ENCODE measurements at places on chromosomes 13 and 19.

GRCh38 chr19:33332248-33332647, 29.9 kb upstream of the CEBPA start:
- DNase-seq: no peak

DNA sequence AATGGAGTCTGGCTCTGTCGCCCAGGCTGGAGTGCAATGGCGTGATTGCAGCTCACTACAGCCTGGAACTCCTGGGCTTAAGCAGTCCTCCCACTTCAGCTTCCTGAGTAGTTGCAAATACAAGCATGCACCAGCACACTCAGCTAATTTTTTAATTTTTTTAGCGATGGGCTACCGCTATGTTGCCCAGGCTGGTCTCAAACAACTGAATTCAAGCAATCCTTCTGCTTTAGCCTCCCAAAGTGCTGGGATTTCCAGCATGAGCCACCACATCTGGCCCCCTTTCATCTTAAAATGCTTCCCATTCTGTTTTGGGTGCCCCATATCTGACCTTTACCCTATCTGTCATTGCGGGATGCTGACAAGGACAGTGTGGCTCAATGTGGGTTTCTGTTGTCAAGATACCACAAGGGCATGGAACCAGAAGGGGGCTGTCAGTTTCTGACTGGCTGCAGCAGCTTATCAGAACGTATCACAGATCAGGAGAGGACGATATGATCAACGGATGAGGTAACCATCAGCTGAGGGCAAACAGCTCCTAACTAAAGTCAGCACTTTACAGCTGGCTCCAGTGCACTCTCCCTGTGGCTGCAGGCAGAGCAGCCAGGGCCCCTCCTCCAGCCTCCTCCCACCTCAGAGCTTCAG, 32.4 kb downstream of the GPR42 start:
- DNase-seq: no peak

GRCh38 chr13:109182777-109183465, 553.5 kb downstream of the MYO16 start:
- DNase-seq: no peak

DNA sequence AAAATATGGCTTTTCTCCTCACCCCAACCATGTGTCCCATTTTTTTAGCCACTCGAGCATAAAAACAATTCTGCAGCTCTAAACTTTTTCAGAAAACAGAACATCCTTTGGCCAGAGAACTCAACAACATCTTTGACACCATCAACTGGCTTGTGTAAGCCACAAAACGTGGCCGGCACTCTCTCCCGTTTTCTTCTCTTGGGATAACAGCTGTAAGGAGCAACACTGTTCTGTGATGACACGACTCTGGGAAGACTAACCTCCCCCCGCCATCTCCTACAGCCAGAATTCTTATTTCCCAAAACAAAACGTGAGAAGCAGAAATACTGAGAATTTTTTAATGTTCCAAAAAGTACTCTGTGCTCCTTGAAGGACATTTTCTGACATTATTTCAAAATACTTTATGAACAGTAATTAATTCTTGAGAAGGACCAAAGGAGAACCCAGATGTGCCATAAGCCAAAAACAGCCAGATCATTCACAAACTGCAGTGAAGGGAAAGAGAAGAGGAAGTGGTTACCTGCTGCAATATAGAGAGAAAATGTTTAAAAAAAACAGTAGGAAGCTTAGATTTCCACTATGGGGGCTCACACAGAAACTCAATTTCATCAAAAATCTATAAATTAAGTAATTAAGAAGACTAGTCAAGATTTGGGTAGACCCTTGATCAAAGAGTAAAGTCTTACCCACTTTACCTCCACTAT, 25.8 kb downstream of the COL4A1 start:
- no peak for DNase-seq

GRCh38 chr13:36405151-36405550, 27.1 kb upstream of the CCNA1 start:
- no peak for DNase-seq

DNA sequence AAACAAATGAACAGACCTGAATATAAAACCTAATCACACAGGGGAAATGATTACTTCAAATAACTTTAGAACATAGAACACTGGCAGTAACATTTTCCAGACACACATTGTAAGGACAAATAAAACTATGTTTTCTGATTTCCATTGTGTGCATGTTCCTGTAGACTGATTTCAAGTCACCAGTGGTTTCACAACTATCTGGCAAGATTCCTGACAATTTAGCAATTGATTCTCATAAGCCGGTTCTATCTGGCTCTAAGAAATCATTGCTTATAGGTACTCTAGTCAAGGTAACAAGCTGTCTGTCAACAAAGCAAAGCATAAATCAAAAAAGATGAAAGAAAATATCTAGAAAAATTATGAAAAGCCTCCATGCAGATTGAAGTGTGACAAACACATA, 19.6 kb upstream of the PCCA start:
- peak; percentile 92 for DNase-seq

DNA sequence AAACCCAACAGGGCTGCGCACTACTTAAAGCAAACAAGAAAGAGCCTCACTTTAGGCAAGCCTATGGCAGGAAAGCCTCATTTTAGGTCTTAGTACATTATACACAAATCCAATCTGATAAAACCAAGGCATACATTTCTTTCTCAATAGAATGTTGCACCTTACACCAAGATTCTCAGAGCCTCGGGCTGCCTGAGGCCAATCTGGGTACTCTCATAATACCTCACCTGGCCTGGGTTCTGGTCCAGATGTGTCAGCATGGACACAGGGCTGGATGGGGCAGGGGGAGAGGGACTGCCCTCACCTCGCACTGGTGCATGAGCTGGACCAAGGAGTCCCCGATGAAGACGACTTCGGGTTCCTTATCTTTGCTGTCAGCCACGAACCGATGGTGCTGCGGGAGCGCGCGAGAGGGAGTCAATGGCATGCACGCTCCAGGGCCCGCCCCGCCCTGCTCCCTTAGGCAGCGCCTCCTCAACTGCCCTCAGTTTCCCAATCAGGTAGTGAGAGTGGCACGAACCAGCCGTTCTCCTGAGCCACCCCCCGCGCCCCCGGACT, at the start of gene PRR19:
PRR19 (plus strand) TSS at position 487 of the 558 bp plus-strand sequence. CDS start 7,453 bp downstream, outside the sequence.
- no peak for DNase-seq

DNA sequence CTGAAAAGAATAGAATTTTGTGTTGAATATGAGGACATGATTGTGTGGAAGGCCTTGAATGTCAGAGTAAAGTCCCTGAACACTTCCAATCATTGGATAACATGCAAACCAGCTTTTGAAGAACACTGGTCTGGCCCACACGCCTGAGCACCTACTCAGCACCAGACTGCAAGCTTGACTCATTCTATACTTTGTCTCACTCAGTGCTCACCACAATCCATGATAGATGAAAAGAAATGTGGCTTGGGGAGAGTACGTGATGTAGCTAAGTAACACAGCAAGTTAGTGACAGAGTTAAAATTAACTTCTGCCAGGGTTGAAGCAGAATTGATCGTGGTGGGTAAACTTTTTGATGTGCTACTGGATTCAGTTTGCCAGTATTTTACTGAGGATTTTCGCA, 12.0 kb downstream of the DLEU7 start:
- DNase-seq: no peak

DNA sequence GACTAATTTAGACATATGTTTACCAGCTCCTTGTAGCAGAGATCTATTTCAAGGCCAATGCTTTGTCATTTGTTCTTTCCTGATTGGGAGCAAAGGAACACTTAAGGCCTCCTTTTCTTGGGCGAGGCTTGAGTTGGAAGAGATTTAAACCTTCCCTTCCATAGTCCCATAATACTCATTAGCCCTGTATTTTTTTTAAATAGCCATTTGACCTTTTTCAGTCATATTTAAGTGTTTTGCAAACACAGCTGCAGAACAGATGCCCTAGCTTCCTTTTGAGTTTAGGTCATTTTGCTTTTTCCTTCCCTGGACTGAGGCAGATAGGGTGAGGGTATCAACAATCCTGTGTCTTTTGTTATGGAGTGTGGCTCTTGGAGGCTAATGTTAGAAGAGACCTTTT, 198.3 kb downstream of the NBEA start:
- no peak for DNase-seq

DNA sequence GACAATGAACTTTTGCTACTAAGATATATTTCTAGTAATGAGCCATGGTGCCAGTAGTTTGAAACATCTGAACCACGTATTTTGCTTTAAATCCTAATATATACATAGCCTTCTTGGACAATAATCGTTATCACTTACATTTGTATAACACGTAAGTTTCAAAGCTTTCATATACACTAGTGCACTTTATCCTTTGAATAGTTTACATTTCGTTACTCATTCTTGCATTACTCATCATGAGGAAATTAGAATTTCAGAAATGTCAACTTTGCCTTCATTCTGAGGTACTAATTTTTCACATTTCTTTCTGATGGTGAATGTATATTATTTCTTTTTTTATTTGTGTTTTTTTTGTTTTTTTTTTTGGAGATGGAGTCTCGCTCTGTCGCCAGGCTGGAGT, 5.8 kb downstream of the KBTBD7 start:
- DNase-seq: peak; percentile 14

GRCh38 chr19:45508417-45508860, 1.2 kb downstream of the VASP start:
- no peak for DNase-seq

GRCh38 chr13:73230716-73231115, 171.9 kb downstream of the KLF5 start:
- DNase-seq: no peak

- DNase-seq: no peak
Measured at GRCh38 chr13:27014406-27015359, 156.9 kb downstream of the USP12 start.

DNA sequence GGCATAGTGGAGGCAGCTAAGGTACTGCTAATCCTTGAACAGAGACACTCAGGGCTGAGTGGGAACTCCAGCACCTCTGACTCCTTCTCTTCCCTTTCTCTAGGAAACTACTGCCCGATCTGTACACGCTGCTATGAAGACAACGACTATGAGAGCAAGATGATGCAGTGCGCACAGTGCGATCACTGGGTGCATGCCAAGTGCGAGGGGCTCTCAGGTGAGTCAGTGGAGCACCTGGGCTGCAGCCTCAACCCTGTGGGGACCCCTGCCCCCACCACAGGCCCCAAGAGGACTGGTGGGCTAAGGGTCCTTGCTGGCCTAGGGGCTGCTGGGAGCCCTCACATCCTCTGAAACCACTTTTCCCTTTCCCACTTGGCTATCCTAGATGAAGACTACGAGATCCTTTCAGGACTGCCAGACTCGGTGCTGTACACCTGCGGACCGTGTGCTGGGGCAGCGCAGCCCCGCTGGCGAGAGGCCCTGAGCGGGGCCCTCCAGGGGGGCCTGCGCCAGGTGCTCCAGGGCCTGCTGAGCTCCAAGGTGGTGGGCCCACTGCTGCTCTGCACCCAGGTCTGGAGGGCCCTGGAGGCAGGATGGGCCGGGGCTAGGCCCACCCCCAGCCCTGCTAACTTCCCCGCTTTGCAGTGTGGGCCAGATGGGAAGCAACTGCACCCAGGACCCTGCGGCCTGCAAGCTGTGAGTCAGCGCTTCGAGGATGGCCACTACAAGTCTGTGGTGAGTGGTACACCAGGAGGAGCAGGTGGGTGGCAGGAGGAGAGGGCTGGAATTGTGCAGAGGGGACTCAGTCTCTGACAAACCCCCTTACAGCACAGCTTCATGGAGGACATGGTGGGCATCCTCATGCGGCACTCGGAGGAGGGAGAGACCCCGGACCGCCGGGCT, 9.5 kb downstream of the KMT2B start:
- no peak for DNase-seq

- no peak for DNase-seq
Measured at GRCh38 chr19:17248011-17248776, 2.5 kb upstream of the NR2F6 start.

GRCh38 chr13:91544723-91545122, 146.3 kb downstream of the GPC5 start:
- no peak for DNase-seq

GRCh38 chr19:22882797-22883196, 50.7 kb downstream of the ZNF723 start:
- DNase-seq: peak; percentile 34

DNA sequence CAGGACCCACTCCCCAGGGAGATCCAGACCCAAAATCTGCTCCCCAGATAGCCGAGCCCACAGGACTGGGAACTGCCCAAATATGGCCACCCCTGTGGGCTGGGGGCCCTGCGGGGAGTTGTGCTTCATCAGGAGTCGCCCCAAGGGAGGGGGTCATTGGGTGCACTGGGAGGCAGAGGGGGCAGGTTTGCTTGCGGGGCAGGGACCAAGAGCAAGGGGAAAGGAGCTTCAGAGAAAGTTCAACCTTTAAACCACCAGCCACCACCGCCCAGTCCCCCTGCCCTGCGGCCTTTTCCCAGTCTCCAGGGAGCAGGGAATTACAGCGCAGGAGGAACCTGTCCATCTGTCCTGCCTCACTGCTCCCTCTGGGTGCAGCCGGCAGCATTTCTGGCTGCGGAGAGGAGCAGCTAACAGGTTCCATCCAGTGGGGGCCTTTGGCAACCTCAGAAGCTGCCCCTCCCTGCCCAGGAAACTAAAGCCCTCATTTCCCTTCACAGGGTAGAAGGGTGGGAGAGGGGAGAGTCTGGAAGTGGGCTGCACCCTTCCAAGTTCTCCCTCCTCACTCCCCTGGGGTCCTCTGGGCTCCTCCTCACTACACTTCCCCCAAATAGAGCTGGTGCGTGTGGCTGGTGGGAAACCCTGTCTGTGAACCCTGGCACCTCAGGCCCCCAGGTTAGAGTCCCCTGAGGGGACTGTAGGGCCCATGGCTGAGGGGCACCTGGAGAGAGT, 13.8 kb upstream of the ASF1B start:
- no peak for DNase-seq

GRCh38 chr19:15276620-15277215, 44.5 kb upstream of the EPHX3 start:
- no peak for DNase-seq

- no peak for DNase-seq
Measured at GRCh38 chr13:105193026-105193425, 1342.4 kb downstream of the EFNB2 start.

- peak; percentile 75 for DNase-seq
Measured at GRCh38 chr19:2424686-2425621, 2.4 kb downstream of the TIMM13 start.

- DNase-seq: no peak
Measured at GRCh38 chr13:24528816-24529398, 16.3 kb upstream of the PARP4 start.

DNA sequence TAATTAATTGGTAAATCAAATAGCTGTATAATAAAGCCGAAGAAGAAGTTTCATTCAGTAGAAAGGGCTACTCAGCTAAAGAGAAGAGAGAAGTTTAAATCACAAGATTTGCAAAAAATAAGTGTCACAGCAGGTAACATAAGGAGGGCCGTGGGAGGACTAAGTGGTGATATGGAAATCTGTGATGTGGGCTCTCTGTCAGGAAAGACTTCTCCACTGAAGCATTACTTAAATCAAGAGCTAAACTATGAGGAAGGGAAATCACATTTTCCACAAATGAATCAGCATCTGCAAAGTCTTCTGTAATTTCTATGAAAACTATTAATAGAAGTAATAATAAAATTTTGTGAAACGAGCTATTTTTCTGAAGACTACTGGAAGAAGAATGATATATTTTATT, 153.8 kb downstream of the PCDH9 start:
- peak; percentile 17 for DNase-seq

- DNase-seq: no peak
Measured at GRCh38 chr13:44120043-44120442, 240.3 kb downstream of the LACC1 start.

- peak; percentile 34 for DNase-seq
Measured at GRCh38 chr19:18895038-18895823, 727 bp downstream of the CERS1 start.

- DNase-seq: no peak
Measured at GRCh38 chr13:47917022-47917574, 84.0 kb downstream of the SUCLA2 start.

GRCh38 chr19:41928754-41929535, 696 bp upstream of the ERFL start:
- no peak for DNase-seq
